ENCODE measurements at places on chromosomes 6 and 20. TPM values are rescaled to one million over a fixed set of nuclear protein-coding genes. Genes with fewer than 3 reads are reported as not detected.

DNA sequence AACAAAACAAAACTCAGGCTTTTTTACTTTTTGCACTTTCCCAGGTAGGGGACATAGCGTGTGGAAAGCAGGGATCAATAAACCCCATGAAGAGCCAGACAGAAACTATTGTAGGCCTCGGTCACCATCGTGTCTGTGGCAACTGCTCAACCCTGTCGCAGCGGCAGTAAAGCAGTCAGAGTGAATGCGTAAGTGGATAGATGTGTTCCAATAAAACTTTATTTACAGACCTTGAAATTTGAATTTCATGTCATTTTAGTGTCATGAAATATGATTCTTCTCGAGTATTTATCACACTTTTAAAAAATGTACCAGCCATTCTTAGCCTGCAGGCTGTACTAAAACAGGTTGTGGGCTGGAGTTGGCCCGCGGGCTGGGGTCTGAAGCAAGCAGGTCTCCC, 14.5 kb downstream of the BMP7 start:
- DNase-seq = no peak

DNA sequence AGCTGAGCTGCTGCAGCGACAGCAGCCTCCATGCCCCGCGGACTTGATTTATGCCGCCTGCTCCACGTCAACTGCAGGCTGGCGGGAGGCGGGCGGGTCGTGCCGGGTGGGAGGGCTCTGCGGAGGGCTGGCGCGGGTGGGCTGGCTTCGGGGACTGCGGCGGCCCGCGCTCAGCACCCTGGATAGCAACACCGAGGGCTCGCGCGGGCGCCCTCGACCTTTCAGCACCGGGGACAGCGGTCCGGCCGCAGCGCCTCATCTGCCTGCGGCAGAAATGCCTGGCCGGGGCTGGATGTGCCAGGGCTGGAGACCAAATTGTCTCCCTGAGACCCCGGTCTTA, 792 bp downstream of the SNAP25 start:
- peak; percentile 60 for DNase-seq

DNA sequence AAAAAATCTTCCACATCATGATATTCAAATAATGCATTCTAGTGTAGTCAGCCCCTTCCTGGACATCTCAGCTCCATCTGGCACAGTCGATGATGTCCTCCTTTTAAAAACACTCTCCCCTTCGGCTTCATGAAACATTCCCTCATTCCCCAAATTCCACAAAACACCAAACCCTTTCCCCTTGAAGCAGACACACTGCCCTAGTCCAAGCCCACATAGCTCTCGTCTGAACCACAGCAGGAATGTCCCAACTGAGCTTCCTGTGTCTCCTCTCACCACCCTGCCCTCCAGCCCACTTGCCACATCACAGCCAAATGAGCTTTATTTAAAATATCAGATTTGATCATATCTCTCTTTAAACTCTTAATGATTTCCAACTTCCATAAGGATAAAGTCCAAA, 106.4 kb upstream of the CARMIL1 start:
- no peak for DNase-seq

DNA sequence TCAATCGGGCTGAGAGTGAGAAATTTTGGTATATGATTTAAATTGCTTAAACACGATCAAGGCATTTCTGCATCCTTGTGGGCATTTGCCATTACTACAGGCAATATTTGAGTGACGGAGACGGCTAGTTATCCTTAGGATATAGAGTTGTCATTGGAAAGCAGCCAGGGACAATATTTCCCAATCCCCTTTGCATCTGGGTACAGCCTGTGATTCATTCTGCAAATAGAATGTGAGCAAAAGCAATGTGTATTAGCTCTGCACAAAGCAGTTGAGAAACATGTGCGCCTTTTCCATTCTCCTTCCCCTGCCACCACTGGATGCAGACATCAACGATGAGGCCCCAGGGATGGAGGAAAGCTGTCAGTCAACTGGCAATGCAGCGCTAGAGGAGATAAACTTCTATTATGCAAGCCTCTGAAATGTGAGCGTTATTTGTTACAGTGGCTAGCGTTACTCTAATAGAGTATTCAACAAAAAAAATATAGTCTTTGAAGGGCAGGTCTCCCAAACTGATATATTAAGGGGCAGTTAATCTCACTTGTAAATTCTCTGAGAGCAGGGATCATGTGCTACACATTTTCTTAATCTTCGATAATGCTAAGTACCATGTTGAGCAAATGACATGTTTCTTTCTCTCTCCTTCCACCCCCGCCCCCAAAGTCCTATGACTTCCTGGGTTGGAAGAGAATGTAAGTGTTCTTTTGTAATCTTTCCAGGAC, 37.1 kb upstream of the NCOA3 start:
- no peak for DNase-seq

DNA sequence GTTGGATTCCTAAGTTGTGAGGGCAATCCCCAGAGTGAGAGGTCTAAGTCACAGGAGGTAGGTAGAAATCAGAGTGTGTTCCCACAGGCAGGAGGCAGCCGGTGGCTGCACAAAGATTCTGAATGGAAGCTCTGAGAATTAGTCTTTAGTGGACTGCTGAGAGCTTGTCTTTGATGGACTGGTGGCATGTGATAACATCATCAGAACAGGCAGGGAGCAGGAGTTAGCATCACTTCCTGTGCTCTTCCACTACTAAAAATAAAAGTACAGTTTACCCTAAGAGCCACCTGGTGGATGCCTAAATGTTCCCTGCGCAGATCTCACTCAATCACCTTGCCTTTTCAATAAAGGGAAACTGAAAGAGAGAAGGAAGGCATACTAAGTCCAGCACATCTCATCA, 294.6 kb upstream of the POU3F2 start:
- no peak for DNase-seq

- DNase-seq = no peak
Observed at GRCh38 chr6:164996838-164997237, 312.6 kb downstream of the C6orf118 start.

DNA sequence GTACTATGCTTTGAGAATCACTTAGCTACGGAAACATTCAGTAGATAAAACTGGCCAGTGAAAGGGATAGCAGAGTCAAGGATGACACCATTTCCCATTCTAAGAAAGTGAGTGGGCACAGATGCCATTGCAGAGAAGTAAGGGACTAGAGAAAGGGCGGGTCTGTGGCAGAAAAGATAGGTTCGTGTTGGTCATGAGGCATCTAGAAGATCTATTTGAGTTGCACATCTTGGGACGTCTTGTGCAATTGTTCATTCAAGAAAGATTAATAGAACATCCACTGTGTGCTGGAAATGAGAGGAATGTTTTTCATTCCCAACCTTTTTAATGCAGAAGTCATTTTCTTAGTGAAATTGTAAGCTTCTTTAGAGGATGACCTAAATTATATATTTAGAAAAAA, 161.7 kb downstream of the PLCB1 start:
- DNase-seq = no peak

GRCh38 chr6:143940011-143940597, 68.0 kb downstream of the PLAGL1 start:
- DNase-seq = no peak

- DNase-seq = no peak
Observed at GRCh38 chr6:72616406-72617015, 5.4 kb upstream of the KCNQ5 start.

DNA sequence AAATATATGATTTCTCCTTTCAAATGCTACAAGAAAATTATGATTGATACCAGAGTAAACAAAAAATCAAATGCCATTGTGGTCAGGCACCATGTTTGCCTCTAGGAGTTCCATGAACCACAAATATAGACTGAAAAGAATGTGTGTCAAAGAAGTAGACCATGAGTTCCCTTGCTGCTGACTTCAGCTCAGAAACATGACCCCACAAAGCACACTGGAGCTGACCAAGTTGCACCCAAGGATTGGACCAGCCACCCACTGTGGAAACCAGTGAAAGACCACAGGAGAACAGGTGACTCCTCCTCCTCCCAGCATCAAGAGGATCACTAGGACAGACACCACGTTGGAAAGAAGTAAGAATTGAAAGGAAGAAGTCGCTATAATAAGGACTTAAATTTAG, 90.8 kb upstream of the TENT5A start:
- no peak for DNase-seq

- no peak for DNase-seq
Observed at GRCh38 chr20:695165-695866, 19.7 kb upstream of the SCRT2 start.

DNA sequence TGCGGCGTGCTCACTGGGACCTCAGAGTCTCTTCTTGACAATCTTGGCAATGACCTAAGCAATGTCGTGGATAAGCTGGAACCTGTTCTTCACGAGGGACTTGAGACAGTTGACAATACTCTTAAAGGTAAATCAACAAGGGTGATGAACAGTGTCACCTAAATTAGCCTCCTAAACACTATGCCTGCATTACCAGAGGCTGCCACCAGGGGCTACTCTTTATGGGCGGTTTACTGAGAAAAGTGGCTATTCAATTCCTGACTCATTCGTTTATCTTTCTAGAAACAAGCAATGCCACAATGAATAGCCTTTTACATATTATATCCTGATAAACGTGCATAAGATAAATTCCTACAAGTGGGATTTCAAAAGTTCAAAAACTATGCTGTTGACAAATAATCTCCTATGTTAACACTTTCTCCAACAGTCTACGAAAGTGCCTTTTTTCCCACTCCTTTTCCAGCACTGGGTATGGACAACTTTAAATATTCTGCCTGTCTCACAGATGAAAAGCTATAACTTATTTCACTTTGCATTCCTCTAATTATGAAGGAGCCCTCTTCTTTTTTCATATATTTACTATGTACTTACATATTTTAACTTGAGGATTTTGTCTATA, 1.3 kb downstream of the BPIFA2 start:
- no peak for DNase-seq

- no peak for DNase-seq
Observed at GRCh38 chr6:144439016-144439415, 153.9 kb downstream of the UTRN start.

DNA sequence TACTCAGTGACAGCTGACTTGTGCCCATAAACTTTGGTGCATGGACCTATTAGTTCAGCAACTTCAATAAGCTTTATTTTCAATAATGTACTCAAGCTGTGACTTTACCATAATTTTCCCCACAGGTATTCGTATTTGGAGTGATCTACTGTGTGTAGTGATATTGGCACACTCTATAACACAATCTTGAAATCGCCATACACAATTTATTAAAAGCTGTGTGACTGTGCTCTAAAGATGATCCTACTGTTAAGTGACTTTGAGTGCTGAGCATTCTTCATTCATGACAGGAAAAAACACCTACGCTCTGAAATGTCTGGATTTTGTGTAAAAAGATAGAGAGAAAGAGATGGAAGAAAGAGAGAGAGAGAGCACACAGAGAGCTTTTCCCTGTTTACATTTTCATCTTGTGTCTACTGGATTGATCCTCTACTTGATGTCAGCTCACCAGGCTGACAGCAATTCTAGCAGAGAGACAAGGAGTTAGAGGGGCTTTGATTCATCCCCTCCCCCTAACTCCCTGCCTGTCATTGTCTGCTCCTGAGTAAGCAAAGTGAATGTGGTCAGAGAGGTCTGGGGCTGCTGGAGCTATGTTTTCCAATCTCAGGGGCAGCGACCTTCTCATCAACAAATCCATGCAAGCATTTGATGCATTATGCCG, 538.7 kb upstream of the POU3F2 start:
- DNase-seq = no peak

DNA sequence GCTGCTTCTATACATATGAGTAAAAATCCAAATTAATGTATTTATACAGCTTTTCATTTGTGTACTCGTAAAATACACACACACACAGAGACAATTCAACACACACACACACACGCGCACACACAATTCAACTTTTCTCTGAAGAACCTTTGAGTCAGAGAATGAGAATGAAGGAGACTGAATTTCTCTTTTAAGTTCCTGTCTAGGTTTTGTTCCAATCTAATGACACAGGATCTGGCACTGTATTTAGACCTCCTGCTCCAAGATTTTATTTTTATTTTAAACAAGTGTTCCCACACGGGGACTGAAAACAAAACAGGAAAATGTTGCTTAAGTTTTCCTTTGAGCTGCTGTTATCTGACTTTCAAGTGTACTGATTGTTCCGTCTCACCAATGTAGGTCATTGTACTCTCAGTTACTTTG, 250.8 kb downstream of the LAMA2 start:
- DNase-seq = no peak

- DNase-seq = no peak
Observed at GRCh38 chr6:42530296-42530695, 33.5 kb upstream of the UBR2 start.

- DNase-seq = no peak
Observed at GRCh38 chr20:61404303-61404702, 152.2 kb downstream of the CDH4 start.

DNA sequence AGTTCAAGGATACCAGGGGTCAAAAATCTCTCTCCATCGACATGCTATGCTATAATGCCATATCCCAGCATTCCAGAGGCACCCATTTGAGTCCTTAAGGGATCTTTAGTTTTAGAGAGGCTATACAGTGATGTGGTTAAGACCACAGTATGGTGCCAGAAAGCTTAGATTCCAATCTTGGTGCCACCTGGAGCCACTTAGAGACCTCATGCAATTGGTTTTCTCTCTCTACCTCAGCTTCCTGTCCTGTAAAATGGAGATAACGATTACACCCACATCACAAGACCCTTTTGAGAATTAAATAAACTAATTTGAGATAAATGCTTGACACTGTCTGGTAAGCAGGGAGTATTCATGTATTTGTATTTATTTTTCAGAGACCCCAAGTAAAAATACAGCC, 39.0 kb downstream of the PLAGL1 start:
- no peak for DNase-seq

GRCh38 chr6:160891690-160892089, 99.9 kb upstream of the MAP3K4 start:
- no peak for DNase-seq

DNA sequence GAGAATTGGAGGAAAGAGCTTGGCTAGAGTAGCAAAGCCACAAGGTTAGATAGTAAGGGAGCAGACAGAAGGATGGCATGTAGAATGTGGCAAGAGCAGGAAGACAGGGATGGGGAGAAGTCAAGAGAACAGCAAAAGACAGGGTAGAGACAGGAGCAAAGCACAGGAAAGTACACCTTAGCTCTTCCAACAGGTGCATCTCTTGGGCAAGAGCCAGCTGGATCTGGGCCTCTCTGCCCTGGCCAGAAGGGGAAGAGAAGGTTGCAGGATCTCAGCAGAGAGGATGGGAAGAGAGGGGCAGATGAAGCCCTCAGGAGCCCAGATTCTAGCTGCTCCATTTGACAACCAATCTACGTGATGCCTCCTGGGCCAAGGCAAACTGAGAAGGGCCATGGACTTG, 16.7 kb downstream of the SCUBE3 start:
- DNase-seq = peak; percentile 41

Gene ECT2L
- 0.45 TPM for total RNA-seq

Gene MYT1
- 17.2 TPM for total RNA-seq

Gene BNIP5
- total RNA-seq = not detected

Gene VWA7
- total RNA-seq = 0.36 TPM

Gene BCAS1
- total RNA-seq = 6.1 TPM

Gene ABRACL
- 17.4 TPM for total RNA-seq

Gene MEI4
- total RNA-seq = 0.73 TPM

Gene FGD2
- total RNA-seq = 3.1 TPM

Data from cerebellum (tissue), 4 donors.